ENCODE measurements at places on chromosomes 1 and 21.

GRCh38 chr21:37562920-37563640 is 196.5 kb downstream of the DYRK1A start:
- DNase-seq = peak; percentile 26

DNA sequence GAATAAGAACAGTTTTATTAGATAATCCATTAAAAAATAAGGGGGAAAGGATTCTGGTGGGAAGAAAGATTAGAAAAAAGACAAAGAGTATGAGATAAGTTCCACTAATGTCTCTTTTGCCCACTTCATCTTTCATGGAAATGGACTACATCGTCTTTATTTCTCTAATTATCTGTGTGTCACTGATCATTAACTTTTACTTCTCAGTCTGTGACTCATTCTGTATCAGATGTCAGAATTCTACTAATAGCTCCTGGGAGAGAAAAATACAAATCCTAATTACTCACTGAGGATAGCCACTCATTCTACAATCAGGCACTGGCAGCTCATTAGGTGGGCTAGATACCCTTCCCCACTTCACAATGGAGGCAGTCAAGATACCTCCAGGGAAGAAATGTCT is 41.7 kb downstream of the ILDR2 start:
- no peak for DNase-seq

DNA sequence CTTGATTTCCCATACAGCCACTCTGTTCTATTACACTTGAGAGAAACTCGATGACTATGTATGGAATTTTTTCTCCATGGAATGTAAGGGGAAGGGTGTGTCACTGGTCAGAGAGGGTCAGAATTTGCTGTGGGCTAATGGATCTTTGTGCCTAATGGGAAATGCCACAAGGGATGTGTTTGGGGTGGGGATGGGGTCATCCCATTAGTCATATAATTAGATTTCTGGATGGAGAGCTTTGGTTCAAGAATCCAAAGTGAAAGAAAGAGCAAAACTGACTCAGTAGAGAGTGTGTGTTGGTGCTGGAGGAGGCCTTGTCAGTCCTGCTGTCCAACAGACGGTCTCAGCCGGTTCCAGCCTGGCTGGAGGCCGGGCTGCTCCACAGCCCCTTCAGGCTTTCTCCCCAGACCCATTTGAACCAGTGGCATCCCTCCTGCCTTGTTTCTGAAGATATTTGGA is 86.4 kb downstream of the LAMC2 start:
- DNase-seq = no peak

DNA sequence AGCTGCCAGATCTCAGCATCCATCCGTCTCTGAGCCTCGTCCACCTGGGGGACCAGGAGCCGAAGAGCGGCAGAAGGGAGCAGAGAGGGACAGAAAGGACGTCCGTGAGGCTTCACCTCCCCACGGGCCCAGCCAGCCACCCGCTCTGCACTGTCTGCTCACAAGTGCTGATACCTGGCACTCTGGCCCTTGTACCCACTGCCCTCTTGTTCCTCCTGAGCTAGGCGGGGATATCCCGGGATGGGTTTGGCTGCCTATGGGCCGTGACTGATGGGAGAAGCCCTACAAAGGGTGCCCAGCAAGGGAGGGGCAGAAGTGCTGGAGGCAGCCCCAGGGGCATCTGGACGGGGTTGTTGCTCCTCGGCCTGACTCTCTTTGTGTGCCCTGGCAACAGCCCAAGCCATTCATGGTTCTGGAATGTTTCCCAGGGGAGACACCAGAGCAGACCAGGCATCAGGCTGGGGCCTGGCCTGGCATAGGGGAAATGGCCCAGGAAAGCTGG is 57.6 kb downstream of the LDLRAD2 start:
- no peak for DNase-seq

- no peak for DNase-seq
Measured at GRCh38 chr1:62045574-62045973, 149.1 kb upstream of the L1TD1 start.

DNA sequence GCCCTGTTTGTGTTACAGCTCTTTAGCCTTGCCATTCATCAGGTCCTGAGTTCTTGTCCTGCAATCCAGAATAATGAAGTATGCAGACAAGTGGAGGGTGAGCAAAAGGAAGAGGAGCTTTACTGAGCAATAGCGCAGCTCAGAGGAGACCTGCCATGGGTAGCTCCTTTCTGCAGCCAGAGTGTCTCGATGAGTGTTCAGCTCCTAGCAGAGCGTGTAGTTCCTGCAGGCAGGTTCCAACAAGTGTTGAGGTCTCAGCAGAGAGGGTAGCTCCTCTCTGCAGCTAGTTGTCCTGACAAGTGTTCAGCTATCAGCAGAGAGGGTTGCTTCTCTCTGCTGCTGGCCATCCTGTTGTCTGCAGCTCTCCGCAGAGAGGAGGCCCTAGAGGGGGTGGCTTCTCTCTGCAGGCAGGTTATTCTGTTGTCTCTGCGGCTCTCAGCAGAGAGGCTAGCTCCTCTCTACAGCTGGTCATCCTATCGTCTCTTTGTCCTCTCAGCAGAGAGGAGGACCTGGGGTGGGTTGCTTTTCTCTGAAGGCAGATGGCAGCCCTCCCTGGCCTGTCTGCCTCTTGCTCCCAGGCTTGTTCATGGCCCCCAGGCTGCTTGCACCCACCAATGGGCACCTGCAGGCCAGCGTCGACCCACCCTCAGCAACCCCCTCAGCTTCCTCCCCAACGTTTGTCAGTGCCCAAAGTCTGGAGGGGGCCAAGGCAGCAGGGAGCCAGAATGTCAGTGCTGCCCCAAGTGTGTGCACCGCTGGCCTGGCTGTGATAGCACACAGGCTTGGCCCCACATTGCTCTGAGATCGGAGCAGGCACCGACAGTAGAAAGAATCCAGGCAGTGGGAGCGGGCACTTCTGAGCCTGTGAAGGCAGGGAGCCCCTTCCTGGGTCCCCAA is 112.5 kb upstream of the RUNX3 start:
- no peak for DNase-seq

DNA sequence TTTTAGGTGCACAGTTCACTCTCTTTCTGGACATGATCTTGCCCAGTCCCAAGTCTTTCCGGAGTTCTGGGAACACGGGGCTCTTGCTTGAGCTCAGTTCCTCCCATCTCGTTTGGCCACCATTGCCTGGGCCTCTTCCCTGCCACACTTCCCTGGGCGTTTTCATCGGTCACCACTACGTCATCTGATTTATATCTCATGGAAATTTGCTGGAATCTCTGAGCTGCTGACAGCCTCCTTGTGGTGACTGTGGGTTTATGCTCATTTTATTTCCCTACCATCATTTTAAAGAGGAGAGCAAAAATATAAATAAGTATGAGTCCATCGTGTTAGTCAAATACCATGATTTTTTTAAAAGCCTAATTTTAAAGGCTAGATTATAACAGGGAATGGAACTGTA is 449.1 kb upstream of the KAZN start:
- DNase-seq = no peak

DNA sequence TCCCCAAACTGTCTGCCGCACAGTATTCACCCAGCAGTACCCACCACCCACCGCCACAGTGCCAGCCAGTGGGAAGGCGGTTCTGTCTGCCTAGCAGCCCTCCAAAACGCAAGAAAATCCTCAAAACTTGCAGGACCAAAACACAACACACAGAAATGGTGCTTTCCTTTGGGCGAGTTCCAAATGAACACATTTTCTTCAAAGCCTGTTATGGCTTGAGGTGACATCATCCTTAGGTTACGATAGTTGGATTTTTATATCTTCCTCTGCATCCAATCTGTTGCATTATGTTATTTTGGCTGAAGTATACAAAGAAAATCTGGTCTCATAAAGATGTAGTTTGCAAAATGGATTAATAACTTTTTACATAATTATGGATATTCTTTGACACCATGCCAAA is 8.4 kb upstream of the SPRR3 start:
- no peak for DNase-seq

GRCh38 chr1:165352442-165353293 is 3.8 kb downstream of the LMX1A start:
- DNase-seq = peak; percentile 50

GRCh38 chr1:95118710-95119109 is 1.6 kb downstream of the TLCD4 start:
- DNase-seq = no peak

DNA sequence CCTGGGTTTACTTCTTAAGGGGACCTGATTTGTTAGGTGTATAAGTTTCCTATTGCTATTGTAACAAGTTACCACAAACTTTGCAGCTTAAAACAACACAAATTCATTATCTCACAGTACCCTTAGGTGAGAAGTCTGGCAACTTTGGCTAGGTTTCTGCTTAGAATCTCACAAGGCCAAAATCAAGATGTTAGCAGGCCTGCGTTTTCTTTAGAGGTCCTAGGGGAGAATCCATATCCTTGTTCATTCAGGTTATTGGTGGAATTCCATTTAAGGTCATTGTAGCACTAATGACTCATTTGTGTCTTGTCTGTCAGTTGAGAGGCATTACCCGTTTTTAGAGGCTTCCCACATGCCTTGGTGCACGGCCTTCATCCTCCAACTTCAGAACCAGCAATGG is 8.2 kb upstream of the SH2D1B start:
- no peak for DNase-seq

GRCh38 chr1:47399138-47399845 is 16.8 kb upstream of the FOXE3 start:
- DNase-seq = no peak

- no peak for DNase-seq
Measured at GRCh38 chr21:26136671-26137070, 33.9 kb downstream of the APP start.

GRCh38 chr1:107702946-107703571 is 261.9 kb downstream of the VAV3 start:
- no peak for DNase-seq

DNA sequence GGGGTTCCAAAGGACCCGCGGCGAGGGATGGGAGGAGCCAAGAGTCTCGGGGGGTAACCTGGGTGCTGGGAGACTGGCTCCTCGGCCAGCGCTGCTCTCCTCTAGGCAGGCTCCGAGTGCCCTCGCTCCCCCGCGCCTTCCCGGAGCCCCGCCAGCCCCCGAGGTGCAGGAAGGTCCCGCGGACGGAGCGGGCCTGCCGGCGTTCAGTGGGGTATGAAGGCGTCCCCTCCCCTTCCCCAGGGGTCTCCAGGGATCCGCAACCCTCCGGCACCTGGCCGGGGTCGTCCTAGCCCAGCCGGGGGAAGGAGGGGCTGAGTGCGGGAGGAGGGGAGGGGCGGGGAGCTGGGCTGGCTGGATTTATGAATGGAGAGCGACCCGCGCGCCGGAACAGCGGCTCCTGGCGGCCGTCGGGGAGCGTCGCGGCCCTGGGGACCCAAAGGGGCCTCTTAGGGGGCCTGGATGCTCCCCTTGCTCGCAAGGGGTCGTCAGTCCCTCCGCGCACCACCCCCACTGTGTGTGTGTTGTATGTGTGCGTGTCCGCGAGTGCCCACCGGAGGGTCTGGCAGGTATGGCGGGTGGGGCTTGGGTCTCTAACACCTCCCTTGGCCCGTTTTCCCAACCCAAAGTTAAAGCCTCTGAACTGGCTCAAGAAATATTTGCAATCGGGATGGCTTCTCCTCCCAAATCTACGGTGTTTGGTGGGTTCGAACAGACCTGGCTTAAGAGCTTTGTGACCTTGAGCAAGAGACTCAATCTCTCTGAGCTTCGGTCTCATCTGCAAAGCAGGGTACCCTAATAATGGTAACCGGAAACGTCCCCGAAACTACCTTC is 642 bp downstream of the HCRTR1 start:
- peak; percentile 82 for DNase-seq

DNA sequence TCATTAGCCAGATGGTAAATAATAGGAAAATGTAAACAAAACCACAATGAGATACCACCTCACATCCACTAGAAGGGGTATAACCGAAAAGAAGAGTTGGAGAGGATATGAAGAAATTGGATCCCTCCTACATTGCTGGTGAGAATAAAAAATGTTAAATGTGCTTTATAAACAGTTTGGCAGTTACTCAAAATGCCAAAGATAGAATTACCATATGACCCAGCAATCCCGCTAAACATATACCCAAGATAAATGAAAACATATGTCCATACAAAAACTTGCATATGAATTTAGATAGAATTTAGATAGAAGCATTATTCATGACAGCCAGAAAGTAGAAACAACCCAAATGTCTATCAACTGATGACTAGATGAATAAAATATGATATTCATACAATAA is 4.4 kb upstream of the FMO2 start:
- DNase-seq = no peak

GRCh38 chr1:44423591-44424537 is 18.8 kb downstream of the RNF220 start:
- DNase-seq = no peak

DNA sequence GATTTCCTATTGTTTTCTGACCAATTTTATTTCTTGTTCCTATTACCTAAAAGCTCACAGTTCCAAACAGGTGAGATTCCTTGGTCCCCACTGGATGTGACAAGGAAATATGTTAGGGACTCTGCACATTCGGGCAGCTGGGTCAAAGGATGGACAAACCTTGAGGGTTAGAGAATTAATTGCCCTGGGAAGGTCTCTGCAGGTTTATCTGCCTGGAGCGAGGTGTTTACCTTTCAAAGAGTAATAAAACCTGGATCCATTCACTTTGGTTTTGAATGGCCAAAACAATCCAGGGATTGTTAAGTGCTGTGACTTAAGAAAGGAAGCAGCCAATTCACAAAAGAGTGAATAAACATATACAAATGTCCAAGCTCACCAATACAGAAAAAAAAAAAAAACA is 33.6 kb upstream of the RAB4A start:
- no peak for DNase-seq

GRCh38 chr1:163467289-163467688 is 145.5 kb downstream of the NUF2 start:
- no peak for DNase-seq

- no peak for DNase-seq
Measured at GRCh38 chr1:174217248-174217647, 57.9 kb downstream of the RABGAP1L start.

- no peak for DNase-seq
Measured at GRCh38 chr1:234861761-234862160, 251.8 kb upstream of the IRF2BP2 start.

- no peak for DNase-seq
Measured at GRCh38 chr21:36799869-36800268, 101.0 kb downstream of the SIM2 start.

- DNase-seq = no peak
Measured at GRCh38 chr1:17639703-17640340, 100.3 kb downstream of the ARHGEF10L start.
